ENCODE measurements at places on chromosomes 1 and 21.

GRCh38 chr1:152622803-152623202, at the start of gene LCE3A:
Gene LCE3A, minus strand, starts transcription at chr1:152623103. Its CDS starts 0 bp downstream, at chr1:152623103.
- no peak for DNase-seq

DNA sequence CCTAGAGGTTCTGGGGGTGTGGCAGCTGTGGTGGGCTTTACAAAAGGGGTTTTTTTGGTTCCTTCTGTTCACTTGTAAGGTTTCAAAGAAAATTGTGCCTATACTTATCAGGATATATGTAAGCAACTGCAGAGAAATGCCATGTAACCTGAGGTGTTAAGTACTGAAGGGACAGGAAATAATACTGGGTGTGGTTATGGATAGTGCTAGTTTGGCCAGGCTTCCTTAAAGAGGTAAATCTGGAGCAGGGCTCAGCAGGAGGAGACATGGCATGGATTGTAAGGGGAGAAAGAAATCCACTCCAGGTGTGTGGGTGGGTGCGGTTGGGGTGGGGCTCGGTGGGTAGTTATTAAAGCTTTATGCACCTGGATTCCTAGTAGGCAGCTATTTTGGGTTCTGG, 28.3 kb downstream of the KIRREL1 start:
- no peak for DNase-seq

GRCh38 chr21:29290240-29290639, 8.5 kb upstream of the BACH1 start:
- DNase-seq = no peak

DNA sequence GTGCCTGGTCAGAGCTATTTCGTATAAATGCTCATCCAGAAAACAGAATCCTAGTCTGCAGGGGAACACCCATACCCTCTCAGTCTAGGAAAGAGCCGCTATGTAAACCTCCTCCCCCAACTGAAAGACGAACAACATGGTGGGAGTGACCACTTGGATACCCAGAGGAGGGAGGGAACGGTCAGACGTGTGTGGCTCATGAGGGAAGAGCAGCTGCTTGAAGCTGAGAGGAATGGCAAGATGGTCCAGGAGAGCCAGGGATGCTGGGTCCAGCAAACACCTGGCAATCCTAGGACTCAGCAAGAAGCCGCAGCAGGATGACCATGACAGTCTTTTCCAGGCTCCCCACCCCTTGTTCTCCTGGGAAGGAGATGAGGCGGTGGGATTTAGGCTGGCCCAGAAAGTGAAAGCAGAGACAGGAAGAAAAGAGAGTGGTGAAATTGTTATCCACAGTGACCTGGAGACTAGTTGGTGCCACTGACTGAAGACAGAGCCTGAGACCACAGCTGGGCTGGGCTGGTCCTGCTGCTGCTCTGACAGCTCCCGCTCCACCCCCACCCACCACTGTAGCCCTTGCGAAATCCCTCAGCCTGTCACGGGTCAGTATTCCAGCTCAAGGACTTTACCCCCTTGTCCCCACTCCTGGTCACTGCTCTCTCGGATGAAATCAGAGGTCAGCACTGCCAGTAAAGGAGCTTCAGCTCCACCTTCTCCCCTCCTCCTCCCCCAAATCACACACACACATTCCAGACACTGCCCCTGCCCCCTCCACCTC, 3.6 kb downstream of the CERS2 start:
- DNase-seq = no peak

DNA sequence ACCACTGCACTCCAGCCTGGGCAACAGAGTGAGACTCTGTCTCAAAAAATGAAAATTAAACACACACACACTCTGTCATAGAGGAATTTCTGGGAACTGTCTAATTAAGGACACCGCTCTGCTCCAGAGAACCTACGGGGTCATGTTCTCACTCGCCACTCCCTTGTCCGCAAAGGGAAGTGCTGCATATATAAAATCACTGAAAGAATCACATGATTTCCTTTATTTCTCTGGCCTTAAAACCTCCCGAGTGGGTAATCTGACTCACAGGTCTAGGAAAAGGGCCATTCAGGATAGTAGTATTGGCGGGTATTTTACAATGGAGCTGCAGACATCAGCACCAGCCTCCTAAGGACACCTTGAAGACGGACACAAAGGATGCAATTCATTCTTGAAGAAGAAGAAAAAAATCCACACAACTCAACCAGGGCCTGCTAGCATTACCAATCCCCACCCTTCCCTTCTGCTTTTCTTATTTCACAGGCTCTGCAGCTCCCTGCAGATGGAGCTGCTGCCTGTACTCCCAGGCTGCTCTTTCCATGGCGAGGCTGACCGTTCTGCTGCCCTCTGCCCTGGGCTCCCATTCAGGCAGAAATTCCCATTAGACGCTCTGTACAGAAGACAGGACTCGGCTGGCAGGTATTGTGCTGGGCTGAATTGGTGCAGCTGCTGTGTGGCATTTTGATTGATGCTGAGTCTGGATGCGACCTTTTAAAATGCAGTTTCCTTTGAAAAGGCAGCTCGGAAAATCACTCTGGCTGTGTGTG, 53.3 kb upstream of the FAM89A start:
- DNase-seq = no peak

DNA sequence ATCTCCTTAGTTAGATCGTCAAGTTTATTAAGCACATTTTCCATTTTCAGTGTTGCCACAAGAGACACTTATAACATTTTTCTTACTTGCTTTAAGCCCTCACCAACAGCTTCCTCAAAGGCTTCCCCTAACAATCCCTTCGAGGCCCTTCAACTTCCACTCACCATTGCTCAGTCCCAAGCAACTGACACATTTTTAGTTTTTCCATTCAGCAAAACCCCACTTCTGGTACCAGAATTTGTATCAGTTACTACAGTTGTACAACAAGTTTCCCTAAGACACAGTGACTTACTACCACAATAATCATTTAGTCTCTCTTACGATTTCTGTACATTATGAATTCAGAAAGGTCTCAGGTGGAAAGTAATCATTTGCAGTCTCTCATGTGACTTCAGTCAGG, 276.8 kb upstream of the PKN2 start:
- DNase-seq = no peak

DNA sequence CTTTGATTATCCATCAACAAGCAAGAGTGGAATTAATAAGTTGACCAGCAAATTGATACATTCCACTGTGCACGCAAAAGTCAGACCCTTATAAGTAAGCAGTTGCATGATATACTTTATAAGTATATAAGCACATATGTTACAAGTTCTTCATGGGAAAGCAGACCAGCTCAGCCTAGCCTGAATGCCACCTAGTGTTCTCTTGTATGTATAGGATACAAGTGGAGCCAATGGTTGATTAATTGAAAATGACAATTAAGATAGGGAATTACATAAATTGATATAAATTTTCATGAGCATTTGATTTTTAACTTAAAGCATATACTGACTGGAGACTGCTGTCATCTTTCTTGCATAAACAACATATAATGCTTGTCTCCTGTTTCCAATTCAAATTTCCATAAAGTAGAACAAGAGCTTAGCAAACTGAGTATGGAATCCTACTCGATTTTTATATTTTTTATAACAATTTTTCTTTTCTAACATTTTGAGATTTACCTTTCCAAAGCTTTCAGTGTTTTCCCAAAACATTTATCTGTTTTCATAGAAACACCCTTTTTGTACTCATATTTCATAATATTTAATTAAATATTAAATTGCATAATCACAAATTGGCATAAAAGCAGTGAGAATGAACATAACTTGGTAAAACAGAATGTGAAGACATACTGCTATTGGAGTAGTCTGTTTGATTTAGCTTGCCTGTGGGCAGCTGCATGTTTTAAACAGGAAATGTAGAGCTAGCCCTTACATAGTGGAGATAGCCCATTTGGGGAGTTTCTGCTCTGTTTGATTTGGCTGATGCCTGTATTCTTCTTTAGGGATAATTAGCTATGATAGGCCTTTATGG, 62.8 kb downstream of the MAGI3 start:
- DNase-seq = no peak

DNA sequence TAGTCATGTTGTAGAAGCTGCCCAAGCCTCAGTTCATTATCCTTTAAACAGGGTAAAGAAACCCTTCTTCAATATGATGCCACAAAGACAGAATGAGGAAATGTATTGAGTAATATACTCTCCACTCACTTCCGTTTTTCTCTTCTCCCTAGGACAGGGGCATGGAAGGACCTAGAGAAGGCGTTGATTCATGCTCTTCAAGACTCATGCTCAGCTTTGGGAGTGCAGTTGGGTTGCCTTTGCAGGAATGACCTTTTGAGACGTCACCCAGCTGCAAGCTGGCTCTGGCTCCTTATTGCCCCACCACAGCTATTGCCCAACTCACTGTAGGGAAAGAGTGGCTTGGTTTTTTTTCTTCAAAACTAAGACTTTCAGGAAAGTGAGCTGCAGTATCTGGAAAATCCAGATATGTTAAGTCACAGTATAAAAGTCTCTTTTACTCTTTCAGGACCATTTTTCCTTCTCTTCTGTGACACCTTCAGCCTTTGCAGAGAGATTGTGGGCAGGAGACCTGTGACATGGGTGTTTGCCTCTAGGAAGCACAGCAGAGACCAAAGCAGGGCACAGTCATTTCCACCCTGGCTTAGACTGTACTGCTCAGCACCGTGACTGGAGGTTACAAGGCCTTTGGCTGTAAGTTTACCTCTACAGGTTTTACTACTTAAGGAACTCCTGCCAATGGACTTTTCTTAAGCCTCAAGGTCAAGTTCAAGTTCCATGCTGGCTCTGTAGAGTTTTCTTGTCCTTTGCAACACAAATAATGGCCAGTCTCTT, 39.5 kb downstream of the XCL2 start:
- no peak for DNase-seq

DNA sequence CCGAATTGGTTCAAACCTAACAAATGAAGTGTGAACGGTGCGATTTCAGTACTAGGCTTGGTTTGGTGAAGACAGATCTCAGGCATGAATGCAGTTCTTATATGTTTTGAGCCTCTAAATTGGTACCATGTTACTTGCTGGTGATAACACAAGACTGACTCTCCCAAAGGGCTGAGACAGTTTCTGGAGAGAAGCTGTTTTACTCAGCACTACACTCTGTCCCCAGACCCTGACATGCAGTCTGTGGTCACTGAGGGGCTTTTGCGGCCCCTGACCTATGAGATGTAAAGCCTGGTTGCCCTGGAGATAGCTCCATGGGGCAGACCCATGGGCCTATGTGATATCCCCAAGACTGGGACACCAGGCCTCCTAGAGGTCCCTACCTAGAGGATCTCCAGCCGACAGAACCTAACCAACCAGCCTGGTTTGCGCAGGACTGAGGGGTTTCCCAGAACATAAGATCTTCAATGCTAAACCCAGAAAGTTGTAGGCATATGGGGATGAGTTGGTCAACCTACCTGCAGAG, 19.4 kb upstream of the FOXE3 start:
- DNase-seq = no peak

GRCh38 chr1:229714964-229715603, 89.0 kb downstream of the URB2 start:
- no peak for DNase-seq

GRCh38 chr1:2018217-2019171, 651 bp upstream of the GABRD start:
- no peak for DNase-seq

DNA sequence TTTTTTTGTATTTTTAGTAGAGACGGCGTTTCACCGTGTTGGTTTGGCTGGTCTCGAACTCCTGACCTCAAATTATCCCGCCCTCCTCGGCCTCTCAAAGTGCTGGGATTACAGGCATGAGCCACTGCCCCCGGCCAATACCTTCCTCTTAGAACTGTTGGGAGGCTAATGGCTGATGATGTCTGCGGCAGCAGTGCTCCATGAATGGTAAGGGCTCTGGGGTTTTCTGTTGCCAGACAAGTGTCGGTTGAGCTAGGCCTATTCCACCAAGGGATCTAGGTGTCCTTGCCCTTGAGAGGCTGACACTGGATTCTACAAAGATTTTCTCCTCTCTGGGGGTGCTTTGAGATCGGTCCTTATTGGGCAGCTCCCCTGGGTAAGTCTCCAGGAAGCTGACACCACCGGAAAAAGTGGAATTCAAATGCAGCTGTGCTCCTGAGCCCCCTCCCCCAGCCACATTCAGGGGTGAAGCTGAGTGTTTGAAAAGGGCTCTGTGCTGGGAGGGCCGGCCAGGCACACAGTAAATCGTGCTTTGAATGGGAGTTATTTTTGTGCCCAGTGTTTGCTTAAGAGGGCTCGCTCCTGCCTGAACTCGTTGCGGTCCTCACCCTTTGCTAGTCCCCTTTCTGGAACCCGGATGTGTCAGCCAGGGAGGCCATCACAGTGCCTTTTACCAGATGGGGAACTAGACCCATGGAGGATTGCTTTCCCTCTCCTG, 5.2 kb downstream of the SOX13 start:
- no peak for DNase-seq

DNA sequence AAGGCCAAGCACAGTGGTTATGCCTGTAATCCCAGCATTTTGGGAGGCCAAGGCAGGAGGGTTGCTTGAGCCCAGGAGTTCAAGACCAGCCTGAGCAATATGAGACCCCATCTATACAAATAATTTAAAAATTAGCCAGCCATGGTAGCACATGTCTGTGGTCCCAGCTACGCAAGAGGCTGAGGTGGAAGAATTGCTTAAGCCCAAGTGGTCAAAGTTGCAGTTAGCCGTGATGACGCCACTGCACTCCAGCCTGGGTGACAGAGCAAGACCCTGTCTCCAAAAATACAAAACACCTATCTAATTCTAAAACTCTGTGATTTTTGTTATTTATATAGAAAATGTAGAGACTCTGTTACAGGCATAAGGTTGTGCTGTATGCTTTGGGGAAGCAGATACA, 44.2 kb upstream of the ZYG11A start:
- DNase-seq = no peak

DNA sequence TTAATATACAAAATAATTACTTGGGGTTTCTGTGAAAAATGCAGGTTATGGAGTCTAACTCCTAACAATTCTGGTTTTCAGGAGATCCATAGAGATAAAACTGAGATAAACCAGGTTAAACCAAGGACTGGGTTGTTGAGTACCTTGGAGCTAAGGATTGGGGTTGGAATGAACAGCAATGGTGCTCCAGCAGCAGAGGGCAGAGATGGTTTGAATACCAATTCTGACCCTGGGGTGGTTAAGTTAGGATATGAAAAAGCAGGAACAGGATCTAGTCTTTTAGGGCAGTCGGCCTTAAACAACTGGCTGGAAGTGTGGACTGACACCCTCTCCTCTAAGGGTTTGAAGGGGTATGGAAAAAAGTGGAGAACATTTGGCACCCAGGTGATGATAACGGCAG, 53.0 kb downstream of the UROD start:
- DNase-seq = no peak

GRCh38 chr1:119681560-119681959, 30.2 kb upstream of the PHGDH start:
- no peak for DNase-seq

All from activated CD4-positive, CD25-positive, alpha-beta regulatory T cell (primary cell).